ENCODE measurements at places on chromosomes 6 and 20. TPM values are rescaled to one million over a fixed set of nuclear protein-coding genes. Genes with fewer than 3 reads are reported as not detected.

DNA sequence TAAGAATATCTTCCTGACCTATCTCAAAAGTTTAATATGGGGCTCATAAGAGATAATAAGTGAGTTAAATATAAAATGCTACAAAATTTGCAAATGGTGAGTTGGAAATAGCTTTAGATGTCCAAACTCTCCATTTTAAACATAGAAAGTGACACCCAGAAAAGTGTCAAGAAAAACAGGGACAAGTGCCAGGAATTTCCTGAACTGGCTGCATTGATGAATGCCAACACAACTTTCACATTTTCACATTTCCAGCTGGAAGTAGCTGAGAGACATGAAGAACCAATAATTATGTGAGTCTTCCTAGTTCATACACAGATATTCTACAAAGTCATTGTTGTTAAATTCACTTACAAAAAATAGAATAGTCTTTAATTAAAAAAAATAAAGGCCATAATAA, 38.6 kb upstream of the B3GAT2 start:
- peaks cover 39% of the 10 kb centered on the region for H3K27me3 ChIP-seq
- H3K4me1 ChIP-seq = no peaks in the 10 kb centered on the region
- no peak for DNase-seq
- H3K4me3 ChIP-seq = no peak overlapping the region
- no peaks in the 10 kb centered on the region for H3K36me3 ChIP-seq
- no peak overlapping the region for H3K27ac ChIP-seq

- H3K27me3 ChIP-seq = no peaks in the 10 kb centered on the region
- peaks cover 13% of the 10 kb centered on the region for H3K36me3 ChIP-seq
- H3K27ac ChIP-seq = no peak overlapping the region
- H3K4me1 ChIP-seq = peaks cover 51% of the 10 kb centered on the region
- DNase-seq = no peak
Observed at GRCh38 chr6:33431880-33432541, 12.1 kb downstream of the SYNGAP1 start.

- H3K4me1 ChIP-seq = no peaks in the 10 kb centered on the region
- H3K4me3 ChIP-seq = no peak overlapping the region
- DNase-seq = no peak
- no peaks in the 10 kb centered on the region for H3K36me3 ChIP-seq
- H3K27me3 ChIP-seq = no peaks in the 10 kb centered on the region
- no peak overlapping the region for H3K27ac ChIP-seq
Observed at GRCh38 chr6:113394729-113395128, 462.4 kb upstream of the MARCKS start.

DNA sequence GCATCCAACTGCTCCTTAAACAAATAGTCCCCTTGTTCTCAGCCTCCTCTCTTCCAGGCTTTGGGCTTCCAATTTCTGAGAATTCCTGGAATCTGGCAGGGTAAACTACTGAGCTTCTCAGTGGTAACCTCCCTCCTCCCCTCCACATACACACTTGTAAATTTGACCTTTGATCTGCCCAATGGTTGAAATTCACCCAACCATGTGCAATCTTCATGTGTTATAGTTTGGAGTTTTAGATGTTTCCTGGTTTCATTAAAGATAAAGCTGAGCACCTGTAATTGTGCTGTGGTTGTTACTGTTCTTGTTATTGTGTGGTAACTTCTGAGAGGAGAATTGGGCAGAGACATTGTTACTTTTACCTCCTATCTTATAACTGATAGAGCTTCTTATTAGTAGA, 328.4 kb downstream of the TPBG start:
- H3K27me3 ChIP-seq = peaks cover 7% of the 10 kb centered on the region
- H3K4me3 ChIP-seq = no peak overlapping the region
- H3K27ac ChIP-seq = no peak overlapping the region
- no peaks in the 10 kb centered on the region for H3K4me1 ChIP-seq

DNA sequence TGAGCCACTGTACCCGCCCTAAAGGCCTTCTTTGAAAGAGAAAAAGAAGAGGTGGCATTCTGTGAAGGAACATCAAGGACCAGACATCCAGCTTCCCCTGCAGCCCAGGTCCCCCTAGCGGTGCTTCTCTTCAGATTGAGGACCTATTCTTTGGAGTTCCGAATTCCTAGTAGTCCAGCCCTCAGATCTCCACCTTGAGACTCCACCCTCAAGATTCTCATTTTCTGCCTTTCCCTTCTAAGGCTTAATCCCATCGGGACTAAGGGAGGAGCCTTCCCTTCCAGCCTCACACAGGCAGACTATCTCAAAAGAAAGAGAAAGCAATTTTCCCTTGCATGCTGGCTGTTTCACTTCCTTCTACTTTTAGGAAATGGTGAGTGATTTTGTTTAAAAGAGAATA, 32.5 kb downstream of the MUC22 start:
- H3K4me3 ChIP-seq = no peak overlapping the region
- H3K27ac ChIP-seq = no peak overlapping the region
- peaks cover 4% of the 10 kb centered on the region for H3K4me1 ChIP-seq

DNA sequence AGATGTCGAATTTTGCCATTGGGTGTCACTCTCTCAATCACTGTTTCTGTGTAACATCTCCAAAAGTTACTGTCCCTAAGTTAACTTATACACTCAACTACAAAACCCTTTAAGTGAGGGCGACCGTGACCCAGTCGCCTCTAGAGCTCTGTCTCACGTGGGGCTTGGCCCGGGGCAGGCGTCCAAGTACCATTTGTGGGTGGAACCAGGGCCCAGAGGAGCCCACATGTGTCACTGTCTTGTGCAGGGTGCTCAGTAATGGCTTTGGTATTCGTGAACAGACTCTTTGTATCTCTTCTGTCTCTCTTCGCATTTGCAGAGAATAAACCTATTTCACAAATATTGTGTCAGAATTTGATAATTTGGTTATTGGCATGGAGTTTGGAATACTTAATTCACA, 109.9 kb upstream of the THBS2 start:
- peaks cover 3% of the 10 kb centered on the region for H3K27me3 ChIP-seq
- no peak for DNase-seq
- no peaks in the 10 kb centered on the region for H3K36me3 ChIP-seq
- H3K4me3 ChIP-seq = no peak overlapping the region

Gene SLC22A16
- not detected for total RNA-seq
